ENCODE measurements at places on chromosomes 6 and 20.

DNA sequence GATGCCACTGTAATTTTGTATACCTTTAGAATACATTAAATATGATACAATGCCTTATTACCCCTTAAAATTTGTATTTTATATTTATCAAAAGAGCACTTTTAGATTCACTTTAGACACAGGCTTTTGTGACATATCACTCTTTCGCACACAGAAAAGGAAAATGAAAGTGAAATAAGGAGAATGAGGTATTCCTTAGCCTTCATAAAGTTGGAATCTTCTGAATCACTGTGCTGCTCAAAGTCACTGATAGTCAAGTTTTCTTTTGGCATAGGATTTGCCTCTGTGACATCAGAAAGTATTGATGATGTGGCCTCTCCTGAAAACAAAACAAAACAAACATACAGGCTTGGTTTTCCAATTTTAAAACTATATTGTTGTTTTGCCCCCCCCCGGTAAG lies 1097.1 kb downstream of the KIF16B start:
- no peak for DNase-seq

- DNase-seq: no peak
These were observed 325.7 kb downstream of the TBC1D32 start for GRCh38 chr6:121008553-121008952.

DNA sequence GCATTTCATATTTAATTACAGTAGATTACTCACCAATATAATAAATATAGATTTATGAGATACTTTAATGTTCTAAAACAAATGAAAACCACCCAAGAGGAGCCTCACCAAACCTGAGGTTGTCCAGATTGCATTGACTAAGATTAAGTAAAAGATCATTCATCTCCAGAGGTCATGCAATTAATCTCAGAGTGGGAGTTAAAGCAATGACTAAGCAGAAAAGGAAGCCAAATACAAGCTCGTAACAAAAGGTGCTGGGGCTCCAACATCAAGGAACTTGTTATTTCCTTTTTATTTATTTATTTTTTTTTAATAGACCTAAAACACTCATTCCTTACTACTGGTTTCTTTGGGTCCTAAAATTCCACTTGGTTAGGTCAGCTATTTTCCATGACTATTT lies 57.7 kb downstream of the RSPO3 start:
- no peak for DNase-seq

- no peak for DNase-seq
These were observed 129.5 kb downstream of the NFATC2 start for GRCh38 chr20:51412951-51413481.

DNA sequence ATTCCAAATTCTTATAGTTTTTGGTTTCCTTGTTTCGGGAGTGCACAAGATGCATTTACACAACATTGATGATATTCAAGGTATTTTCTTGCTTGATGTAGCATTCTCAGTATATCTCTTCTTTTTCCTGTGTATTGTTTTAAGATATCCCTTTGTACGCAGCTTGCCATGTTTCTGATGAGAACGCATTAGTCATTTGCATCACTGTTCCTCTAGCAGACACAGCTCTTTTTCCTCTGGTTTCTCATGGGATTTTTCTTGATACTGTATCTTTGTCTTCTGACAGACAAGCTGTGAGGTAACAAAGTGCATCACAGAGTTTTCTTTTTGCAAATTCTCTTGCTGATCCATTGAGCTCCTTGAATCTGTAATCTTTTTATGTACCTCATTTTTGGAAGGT lies 146.4 kb downstream of the SLC22A3 start:
- DNase-seq: no peak

DNA sequence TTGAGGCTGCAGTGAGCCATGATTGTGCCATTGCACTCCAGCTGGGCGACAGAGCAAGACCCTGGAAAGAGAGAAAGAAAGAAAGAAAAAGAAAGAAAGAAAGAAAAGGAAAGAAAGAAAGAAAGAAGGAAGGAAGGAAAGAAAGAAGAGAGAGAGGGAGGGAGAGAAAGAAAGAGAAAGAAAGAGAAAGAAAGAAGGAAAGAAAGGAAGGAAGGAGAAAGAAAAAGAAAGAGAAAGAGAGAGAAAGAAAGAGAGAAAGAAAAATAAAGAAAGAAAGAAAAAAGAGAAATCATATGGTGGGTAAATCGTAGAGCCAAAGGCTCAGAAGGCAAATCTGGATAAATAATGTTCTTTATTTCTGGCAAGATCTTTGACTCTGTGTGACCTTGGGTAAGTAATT lies 53.4 kb downstream of the CD40 start:
- DNase-seq: no peak

DNA sequence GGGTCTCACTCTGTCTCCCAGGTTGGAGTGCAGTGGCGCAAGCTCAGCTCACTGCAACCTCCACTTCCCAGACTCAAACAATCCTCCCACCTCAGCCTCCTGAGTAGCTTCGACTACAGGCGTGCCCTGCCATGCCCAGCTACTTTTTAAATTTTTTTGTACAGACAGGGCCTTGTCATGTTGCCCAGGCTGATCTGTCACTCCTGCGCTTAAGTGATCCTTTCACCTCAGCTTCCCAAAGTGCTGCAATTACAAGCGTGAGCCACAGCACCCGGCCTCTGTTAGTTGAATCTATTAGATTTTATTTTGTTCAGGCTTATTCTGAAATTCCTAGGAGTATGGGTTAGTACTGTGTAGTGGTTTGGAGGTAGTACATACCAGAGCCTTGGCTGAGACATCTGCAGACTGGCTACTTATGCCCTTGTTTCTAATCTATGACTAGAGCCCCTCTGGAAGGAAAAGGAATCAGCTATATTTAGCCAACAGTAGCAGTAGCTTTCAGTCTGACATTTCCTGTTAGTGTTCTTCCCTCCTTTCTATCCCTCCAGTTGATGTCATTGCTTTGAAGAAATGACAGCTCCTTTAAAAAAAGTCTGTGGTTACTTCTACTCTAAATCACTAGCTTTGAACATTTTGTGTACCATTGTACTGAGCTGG lies 74.4 kb downstream of the ITCH start:
- DNase-seq: no peak

GRCh38 chr6:11341867-11342266 lies 109.4 kb upstream of the NEDD9 start:
- no peak for DNase-seq

- DNase-seq: no peak
These were observed 131.3 kb downstream of the CEBPB start for GRCh38 chr20:50321797-50322480.

DNA sequence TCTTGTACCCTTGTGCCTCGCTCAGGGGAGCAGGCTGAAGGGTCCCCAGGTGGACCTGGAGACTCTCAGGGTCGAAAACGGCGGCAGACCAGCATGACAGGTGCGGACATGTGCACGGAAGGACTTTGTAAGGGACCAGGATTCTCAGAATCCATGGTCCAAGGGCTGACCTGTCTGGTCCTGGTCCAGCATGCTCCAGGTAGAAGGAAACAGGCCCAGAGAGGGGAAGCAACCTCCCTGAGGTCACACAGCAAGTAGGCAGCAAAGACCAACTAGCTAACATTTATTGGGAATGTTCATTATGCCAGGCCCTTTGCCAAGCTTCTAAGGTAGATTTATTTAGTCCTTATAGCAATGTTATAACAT lies 5.9 kb downstream of the CDKN1A start:
- DNase-seq: no peak

- no peak for DNase-seq
These were observed 291.4 kb downstream of the BTBD9 start for GRCh38 chr6:38348371-38348770.

DNA sequence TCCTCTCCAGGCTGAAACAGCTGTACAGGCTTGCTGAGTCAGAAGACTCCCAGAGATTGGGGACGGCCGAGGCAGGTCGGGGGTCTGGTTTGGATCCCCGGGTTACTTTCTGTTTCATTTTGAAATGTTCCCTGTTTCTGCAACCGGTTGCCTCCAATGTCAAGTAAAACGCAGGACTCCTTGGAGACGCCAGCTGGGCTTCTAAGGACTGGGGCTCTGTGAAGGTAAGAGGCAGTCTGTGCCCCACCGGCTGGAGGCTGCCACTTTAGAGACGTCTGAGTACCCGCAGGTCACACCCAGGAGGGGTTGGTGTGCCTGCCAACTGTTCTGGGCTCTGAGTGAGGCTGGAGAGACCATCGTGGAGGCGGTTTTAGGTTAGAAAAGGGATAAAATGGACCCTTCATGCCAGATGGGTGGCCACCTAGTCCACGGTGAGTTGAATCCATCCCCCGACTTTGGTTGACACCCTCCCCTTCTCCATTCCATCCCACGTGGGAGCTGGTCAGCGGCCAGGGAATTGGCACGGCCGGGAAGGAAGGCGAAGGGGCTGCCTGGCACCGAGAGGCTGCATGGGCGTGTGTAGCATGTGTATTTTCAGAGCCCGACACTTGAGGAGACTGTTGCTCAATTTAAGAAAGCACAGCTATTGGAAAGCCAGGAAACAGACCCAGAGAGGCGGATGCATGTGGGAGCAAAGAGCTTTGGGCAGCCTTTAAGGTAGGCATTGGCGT lies 240.9 kb downstream of the PHACTR1 start:
- DNase-seq: no peak

DNA sequence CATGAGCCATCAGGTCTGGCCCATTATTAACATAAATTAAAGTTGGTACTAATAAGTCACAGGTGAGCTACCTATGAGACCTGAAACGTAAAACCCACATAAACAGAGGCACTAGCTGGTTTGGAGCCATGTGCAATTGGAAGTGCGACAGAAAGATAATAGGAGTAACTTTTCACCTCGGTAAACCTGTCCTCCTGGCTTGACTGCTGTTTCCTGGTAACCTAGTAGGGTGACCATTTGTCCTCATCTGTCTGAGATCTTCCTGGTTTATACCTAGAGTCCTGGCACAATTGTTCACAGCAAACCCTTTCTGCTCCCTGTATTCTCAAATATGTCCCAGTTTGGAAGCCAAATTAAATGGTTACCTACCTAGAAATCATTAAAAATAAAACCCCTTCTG lies 7.4 kb downstream of the TBC1D20 start:
- DNase-seq: no peak

DNA sequence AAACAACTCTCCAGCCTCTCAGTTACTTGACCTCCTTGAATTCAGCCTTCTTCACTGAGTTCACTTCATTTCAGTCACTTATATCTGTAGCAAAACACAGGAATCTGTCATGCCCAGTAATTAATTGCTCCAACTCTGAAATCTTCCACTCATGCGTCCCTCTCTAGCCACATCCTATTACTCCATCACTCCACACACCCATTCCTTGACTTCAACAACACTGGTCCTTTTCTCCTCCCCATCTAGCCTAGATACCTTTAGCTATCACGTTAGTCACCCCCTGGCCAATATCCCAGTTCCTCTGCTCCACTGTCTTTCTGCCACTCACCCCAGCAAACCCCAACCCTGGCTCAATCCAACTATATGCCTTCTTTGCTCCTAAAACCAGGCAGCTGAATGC lies 7.7 kb downstream of the ZHX3 start:
- no peak for DNase-seq

DNA sequence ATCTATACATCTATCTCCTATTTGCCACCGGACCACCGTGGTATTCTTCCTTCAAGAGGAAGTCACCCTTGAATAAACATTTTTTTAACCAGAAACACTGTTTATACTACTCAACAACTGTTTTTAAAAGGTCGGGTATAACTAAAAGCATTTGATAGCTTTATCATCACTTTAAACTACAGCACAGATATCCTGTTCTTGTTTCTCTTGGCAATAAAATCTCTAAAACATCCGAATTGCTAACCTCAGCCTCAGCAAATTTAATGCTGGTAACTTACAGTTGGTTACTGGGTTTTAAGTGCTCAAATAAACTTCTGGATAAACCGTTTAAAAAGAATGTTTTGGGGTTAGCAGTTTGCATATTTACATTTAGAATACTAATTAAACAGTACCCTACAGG lies 20.4 kb downstream of the ZUP1 start:
- DNase-seq: no peak

DNA sequence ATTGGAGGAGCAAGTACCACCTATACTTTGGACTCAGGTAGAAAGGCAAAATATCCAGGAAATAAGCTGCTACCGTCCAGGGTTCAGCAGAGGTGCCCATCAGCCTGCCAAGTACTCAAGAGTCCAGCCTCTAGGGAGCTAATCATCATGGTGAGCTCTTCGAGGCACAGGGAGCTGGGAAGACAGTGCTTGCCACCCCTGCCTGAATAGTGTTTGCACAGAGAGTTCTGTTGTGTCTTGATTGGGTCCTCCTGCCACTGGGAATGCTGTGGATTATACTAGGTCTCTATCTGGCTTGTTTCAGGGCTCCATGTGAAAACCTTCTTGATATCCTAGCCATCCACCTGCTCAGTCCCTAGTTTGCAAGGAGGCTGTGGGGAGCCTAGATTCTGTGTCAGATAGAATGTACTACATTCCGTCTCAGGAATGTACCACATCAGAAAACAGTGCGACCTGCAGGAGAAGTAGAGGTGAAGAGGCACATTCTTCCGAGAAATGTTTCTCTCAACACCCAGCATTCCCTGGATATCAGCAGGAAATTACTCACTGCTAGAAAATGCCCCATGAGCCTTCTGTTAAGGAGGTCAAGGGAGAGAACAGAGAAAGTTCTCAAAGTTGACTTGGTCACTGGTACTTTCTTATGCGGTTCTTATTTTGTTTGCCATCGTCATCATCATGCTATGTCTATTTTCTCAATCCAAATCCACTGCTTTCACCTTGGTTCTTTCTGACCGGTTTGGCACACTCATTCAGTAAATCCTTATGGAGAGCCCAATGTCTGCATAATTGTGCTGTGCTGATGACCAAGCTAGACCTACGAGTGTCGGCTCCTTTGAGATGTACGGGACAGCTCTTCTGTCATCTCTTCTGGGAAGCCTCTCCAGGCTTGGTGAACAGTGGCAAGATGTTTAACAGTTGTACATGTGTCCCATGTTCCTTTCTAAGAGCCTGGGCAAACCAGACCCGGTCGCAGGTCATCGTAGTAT lies 30.7 kb downstream of the PTPN1 start:
- no peak for DNase-seq

- DNase-seq: no peak
These were observed 52.9 kb upstream of the UNC93A start for GRCh38 chr6:167238146-167238693.

GRCh38 chr6:25351485-25351884 lies 72.3 kb downstream of the CARMIL1 start:
- no peak for DNase-seq

GRCh38 chr6:124888581-124889371 lies 73.5 kb upstream of the RNF217 start:
- DNase-seq: no peak

DNA sequence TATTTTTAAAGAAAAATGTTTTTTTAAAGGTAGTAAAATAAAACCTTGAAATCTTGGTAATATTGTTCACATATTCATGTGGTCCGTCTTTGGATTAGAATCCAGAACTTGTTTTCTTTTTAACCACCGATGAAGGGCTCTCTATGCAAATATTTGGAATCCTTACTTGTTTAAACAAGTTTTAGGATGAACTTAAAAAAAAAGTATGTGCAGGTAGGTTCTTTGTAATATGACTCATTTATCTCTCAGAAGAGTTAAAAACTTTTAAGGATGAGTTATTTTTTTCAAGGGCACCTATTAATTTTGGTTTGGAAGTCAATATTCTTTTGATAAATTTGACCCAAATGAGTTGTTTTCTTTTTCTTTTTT lies 8.9 kb downstream of the DSP start:
- no peak for DNase-seq

DNA sequence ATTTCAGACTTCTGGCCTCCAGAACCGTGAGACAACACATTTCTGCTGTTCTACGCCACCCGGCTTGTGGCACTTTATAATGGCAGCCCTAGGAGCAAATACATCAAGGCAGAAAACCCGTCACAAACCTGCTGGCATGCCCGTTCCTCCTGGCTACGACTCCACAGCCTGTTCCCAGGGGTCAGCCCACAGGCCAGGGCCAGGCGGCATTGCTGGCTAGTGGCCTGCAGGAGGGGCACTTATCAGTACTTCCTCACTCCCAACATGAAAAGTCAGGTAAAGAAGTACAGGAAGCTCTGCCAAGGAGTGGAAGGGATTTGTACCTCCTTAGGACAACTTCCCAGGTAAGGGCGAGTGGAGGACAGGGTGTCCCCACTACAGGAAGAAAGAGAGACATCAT lies 223.1 kb upstream of the AGPAT4 start:
- no peak for DNase-seq

All from NCI-H1930 (cell line).